ENCODE measurements at places on chromosomes 7 and 10. TPM values are rescaled to one million over a fixed set of nuclear protein-coding genes. Genes with fewer than 3 reads are reported as not detected.

Gene ARMH3
- 25.9 TPM for total RNA-seq

Gene NPSR1
- not detected for total RNA-seq

Gene GIMAP2
- total RNA-seq = 80.0 TPM

Gene HYAL4
- not detected for total RNA-seq

Gene MICU1
- 27.2 TPM for total RNA-seq

Gene EN2
- not detected for total RNA-seq

Gene AKR1C4
- total RNA-seq = not detected
